Brain pericyte (primary cell): ENCODE measurements at places on chromosomes 13 and 19.

DNA sequence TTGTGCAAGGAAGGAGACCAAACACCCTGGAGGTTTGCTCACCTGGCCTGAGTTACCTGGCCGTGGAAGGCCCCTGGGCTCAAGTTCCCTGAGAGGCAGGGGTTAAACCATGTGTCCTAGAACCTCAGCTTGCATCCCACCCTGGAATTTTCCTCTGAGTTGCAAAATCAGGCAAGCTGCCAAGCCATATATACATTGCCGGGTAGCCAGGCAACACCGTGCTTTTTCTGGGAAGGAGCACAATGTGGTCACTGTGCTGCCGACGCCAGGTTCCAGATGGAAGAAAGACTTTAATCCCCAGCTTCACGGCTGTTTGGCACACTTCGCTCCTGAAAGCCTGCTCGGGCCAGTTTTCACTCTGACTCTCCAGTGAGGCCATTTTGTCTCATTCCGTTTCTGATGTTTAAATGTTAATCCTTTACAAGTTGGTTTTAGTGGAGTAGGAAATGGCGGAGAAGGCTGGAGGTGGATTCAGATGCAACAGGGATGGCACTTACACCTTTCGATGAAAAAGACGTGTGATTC is 60.1 kb upstream of the PEG3 start:
- DNase-seq, result no peak

DNA sequence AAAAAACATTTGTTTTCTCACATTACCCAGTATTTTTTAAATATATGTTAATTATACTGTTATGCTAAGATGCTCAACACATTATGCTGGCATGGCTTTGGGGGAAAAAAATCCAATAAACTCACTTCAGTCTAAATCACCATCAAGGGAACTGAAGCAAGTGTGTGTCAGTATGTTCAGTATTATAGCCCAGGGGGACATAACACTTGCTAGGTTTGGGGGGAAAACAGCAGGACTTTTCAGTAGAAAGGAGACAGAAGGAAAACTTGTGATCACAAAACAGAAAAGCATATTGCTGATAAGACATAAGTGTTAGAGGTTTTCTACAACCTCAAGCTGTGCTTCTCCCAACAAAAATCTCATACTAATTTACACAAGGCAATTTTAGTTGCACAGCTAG is 1759.9 kb upstream of the PCDH20 start:
- DNase-seq, result no peak

- DNase-seq, result no peak
Observed at GRCh38 chr13:106173346-106173745, 362.1 kb downstream of the EFNB2 start.

- no peak for DNase-seq
Observed at GRCh38 chr19:8445488-8446001, 770 bp downstream of the HNRNPM start.

DNA sequence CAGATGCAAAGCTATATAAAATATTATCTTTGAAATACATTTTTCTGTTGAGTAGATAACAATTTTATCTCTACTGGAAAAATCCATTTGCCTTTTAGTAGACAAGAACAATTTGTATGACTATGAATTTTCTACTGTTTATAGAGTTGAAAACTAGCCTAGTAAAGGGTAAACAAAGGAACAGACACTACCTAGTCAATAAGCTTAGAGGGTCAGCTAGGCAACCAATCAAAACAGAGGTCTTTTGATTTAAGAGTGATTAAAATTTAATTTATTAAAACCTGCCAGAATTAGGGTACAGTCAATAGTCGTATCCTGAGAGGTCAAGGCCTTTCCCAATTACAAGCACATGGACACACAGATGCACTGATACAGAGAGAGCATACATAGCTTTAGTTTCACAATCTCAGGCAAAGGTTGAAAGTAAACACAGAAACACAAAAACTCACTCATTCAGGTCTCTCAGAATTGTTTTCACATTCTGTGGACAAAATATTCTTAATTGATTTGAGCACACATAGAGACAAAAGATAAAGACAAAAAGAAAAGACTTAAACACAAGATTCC is 24.5 kb upstream of the GPC6 start:
- no peak for DNase-seq

DNA sequence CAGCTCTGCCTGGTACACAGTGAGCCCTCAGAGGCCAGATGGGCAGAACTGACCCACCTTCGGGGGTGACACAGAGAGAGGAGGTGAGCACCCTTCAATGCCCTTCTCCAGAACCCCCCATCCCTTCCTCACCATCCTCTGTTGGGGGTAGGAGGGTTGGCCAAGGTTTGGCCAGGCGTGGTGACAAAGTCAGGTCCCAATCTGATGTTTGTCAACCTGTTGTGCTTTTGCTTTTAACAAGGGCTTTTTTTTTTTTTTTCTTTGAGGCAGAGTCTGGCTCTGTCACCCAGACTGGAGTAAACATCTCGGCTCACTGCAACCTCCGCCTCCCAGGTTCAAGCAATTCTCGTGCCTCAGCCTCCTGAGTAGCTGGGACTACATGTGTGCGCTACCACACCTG is 7.3 kb downstream of the PTGIR start:
- DNase-seq, result no peak

DNA sequence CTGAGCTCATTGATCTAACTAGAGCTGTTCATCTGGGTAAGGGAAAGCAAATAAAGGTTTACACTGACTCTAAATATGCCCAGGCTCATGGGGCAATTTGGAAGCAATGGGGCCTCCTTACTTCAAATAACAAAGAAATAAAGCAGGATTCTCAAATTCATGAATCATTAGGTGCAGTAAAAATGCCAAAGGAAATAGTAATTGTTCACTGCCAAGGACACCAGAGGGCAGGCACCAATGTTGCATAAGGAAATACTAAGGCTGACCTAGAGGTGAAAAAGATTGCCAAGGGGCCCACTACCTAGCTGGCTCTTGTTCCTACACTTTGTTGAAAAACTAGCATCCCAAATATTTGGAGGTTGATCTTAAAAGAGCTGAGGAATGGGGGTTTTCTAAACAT is 1686.7 kb upstream of the MIR17HG start:
- DNase-seq, result no peak

- DNase-seq, result no peak
Observed at GRCh38 chr19:4326837-4327251, 11.8 kb downstream of the STAP2 start.

DNA sequence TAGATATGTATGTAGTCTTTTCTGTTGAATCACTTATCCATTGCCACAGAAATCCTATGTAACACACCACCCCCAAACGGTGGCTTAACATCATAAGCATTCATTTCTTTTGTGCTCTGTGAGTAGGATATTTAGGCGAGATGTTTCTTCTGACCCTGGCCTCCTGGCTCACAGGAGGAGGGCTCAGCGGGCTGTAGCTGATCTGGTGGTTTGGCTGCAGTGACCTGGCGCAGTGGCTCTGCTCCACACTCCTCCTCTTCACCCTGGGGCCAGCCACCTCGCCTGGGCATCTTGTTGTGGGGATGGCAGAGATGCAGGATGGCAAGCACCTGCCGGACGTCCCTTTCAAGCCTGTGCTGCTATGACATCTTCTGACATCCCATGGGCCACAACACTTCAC is 147.1 kb upstream of the IRS2 start:
- no peak for DNase-seq

DNA sequence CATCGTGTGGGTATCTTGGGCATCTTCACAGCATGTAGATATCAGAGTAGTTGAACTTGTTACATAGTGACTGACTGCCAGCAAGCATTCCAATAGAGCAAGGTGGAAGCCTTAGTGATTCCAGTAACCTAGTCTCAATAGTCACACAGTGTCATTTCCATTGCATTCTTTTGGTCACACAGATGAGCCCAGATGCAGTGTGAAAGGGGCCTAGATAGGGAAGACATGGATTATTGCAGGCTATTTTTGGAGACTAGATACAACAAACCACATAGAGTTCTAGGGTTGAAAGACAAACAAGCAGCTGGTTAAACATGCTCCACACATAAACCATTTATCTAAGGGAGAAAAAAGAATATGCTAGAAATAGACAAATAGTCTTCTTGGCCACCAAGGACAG is 553.5 kb downstream of the DCT start:
- no peak for DNase-seq

DNA sequence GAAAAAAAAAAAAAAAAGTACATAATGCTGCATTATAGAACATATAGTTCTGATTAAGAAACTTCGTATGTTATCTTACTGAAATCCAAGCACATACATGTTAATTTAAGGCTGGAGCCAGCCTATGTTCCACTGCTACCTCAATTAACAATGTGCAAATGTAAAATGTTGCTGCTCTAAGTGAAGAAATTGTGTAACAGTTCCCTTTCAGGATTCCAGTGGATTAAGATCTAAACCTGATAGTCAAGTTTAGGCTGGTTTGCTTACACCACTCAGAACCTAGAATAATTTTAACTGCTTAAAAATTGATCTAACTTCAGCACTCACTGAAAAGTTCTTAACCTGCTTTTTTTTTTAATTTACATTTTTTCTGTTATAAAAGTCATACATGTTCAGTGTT is 4.2 kb downstream of the VPS36 start:
- no peak for DNase-seq

GRCh38 chr13:48185018-48185417 is 48.0 kb upstream of the ITM2B start:
- DNase-seq, result no peak

GRCh38 chr13:93550236-93550635 is 323.6 kb downstream of the GPC6 start:
- no peak for DNase-seq

DNA sequence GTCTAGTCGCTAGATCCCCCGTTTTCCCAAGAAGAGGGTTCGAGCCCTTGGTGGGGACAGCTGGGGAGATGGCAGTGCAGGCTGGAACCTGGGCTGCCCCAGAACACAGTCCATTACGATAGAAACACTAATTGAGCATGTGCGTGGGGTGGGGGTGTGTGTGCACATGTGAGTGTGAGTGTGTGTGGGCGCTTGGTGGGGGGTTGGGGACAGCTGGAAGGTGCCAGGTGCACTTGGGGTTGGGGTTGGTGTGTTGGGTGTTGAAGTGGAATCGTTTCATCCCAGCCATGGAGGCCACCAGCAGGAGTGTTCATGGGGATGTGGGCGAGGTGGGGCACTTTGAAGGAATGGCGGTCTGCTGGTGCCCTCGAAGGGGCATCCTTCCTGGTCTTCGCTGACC is 18.1 kb upstream of the NPAS1 start:
- no peak for DNase-seq

- DNase-seq, result no peak
Observed at GRCh38 chr13:106499896-106500295, 35.6 kb downstream of the EFNB2 start.

DNA sequence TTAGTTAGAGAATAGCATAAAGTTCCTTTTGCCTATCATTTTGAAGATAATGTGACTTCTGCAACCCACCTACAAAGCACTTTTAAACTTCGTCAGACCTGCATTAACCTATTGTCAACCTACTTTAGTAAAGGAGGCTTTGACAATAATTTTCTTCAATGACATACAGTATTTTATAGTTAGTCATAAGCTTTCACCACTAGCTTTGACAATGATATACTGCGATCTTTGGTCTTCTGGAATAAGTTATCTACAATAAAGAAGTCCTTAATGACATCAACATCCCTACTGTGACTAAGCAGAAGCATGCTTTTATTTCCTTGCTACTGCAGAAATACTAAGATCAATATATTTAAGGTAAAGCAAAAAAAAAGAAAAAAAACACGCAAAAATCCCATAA is 9.5 kb downstream of the PCDH17 start:
- no peak for DNase-seq

DNA sequence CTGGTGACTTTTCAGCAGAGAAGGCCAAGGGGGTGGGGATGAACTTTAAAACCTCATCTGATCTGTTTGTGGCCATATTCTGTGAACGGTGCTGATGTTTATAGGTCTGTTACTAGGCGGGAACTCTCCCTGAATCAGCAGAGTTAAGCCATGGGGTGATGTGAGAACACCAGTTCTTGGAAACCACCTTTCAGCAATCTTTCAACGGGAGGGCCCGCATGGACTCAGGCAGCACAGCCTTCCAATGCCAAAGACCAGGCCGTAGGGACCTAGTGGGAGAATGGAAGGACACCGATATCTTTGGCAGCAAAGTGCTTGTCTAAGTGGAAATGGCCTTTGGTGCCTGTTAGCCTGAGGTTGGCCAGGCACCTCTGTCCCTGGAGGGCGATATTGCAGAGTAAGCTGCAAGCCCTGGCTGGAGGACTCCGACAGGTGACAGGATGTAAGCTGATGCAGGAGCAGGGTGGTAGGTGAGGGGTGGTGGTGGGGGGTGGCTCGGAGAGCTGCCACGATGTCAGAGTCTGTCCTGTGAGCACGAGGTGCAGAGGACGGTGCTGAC is 57.0 kb downstream of the ERCC5 start:
- DNase-seq, result no peak

DNA sequence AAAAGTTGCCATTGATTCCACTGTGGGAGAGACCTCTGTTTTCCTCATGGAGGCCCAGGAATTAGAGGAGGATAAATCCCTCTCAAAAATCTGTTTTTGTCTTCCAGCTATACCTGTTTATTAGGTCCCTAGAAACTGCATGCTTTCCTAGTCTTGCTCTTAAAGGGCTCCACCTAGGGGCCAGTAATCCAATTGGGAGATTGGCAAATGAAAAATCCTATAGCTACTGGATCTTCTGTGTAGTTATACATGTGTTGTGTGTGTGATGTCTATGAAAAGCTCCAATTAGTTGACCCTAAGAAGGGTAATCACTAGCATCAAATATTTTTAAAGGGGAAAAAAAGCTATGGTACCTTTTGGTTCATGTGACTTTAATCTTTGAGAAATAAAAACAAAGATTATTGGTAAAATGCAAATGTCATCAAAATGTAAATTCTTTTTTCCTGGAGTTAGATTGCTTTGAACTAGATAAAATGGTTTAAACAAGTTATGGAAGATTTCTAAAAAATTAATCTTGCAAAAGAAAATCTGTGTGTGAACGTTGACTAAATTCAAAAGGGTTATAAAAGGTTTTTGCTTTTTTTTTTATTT is 63.4 kb upstream of the C1QTNF9B start:
- no peak for DNase-seq

- peak; percentile 22 for DNase-seq
Observed at GRCh38 chr13:100235311-100235901, 146.5 kb downstream of the PCCA start.

DNA sequence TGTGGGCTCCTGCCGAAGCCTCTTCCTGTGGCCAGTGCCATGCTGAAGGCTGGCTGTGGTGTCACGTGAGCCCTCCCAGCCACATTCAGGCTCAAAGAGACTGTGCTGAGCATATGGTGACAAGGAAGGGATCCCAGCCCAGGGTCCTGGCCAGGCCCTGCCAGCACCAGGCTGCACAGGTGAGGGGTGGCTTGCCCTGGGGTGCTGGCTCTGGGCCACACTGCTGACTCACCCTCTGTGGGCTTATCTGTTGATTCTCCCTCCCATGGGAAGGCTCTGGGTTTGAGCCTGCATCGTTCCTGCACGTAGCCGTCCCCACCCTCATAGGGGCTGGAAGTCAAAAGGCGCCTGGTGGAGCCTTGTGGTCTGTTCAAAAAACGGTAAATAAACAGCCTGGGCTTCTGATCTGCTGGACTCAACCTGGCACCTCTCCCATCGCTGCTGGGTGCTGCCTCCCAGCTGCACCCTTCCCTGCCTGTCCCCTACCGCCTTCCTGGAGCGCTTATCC is 31.1 kb downstream of the DNM2 start:
- DNase-seq, result no peak
